ENCODE measurements at places on chromosomes 11 and 22. TPM values are rescaled to one million over a fixed set of nuclear protein-coding genes. Genes with fewer than 3 reads are reported as not detected.

The VPS26B gene
- 54.0 TPM for total RNA-seq

The PPP2R1B gene
- total RNA-seq: 30.1 TPM

The PAMR1 gene
- total RNA-seq: not detected

The SLC22A25 gene
- not detected for total RNA-seq

The TMEM121B gene
- 0.68 TPM for total RNA-seq

The VSIG10L2 gene
- total RNA-seq: not detected

The UPK2 gene
- not detected for total RNA-seq

The KCNJ1 gene
- not detected for total RNA-seq

The TNNI2 gene
- total RNA-seq: not detected

The FTH1 gene
- total RNA-seq: 2,194 TPM

The FOLH1 gene
- 10.9 TPM for total RNA-seq

The SULT4A1 gene
- total RNA-seq: 1.5 TPM

The MUC6 gene
- total RNA-seq: not detected

The OR51F1 gene
- not detected for total RNA-seq

The BUD13 gene
- total RNA-seq: 11.6 TPM

The TCN1 gene
- not detected for total RNA-seq

The CRACR2B gene
- 13.5 TPM for total RNA-seq

The IGF2 gene
- 8.8 TPM for total RNA-seq

The SLC5A12 gene
- total RNA-seq: not detected

The DRD4 gene
- total RNA-seq: not detected

The GAB4 gene
- not detected for total RNA-seq

The CD248 gene
- 1.1 TPM for total RNA-seq

The TPH1 gene
- total RNA-seq: 0.12 TPM

The CCDC73 gene
- not detected for total RNA-seq

The TSKU gene
- 39.0 TPM for total RNA-seq
